Left cardiac atrium (tissue), 4 donors: ENCODE measurements at places on chromosomes 1 and 21. TPM values are rescaled to one million over a fixed set of nuclear protein-coding genes. Genes with fewer than 3 reads are reported as not detected.

DNA sequence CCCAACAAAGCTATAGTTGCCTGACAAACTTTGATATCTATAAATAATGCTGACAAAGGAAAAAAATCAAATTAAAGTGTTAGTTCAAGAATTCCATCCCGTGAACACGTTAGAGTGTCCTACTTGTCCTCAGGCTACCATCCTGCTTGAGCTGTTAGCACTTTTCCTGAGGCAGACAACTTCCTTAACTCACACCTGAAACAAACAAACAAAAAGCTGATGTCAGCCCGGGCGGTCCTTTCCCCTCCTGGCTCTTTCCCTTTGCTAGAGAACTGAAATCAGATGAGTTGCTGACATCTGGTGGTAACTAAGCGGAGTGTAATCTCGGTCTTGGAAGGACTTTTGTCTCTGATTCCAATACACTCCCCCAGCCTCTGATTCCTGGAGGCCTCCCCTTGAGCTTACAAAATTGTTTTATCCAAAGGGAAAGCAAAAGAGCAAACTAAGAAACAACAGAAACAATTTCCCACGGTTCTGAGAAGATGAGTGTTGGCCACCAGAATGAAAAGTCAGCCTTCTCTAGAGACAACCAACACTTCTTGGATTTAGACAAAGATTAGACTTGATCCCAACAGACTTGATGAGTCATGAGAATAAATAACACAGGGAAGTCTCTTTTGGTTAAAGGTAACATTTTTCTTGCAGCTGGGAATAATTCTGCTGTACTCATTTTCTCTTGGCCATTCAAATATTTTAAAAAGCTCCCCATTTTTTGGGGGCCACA lies 135.4 kb downstream of the PROX1 start:
- DNase-seq: no peak

DNA sequence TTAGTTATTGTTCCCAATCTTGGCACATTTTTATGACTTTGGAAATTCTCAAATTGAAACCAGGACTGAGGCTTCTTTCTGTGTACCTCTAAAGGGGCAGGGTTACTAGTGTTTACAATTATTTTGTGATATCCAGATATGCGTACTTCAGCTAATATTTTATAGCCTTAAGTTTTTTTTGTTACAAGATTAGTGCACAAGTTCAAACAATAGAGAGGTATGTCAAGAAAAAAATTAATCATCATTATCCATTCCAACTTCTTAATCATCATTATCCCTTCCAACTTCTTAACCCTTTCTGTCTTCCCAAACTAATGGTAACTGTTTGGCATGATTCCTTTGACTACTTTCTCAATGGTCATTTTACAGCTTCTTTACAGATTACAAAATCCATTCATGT lies 272.9 kb upstream of the C1orf105 start:
- DNase-seq: no peak

DNA sequence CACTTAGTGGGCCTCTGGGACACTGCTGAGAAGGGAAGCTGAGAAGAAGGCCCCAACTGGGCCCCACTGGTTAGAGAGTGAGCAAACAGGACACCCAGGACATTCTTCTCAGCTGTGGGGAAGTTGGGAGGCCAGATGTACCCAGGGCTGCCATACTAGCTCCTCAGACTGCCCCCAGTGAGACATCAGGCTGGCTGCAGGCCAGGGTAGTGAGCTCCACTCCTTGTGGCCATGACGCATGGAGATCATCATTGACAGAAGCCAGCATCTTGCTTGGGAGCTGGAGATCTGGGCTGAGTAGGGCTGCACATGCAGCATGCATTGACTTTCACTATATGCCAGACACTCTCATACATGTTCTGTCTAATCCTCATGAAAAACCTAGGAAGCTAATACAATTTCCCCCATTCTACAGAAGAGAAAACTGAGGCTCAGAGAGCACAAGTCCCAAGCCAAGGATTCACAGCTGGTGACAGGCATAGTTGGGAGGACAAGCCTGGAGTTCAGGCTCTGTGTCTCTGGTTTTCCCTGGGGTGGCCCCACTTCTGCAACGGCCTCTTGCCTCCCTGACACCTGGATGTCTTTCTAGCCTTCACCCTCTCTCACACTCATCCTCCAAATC lies 24.1 kb upstream of the MYCL start:
- no peak for DNase-seq

DNA sequence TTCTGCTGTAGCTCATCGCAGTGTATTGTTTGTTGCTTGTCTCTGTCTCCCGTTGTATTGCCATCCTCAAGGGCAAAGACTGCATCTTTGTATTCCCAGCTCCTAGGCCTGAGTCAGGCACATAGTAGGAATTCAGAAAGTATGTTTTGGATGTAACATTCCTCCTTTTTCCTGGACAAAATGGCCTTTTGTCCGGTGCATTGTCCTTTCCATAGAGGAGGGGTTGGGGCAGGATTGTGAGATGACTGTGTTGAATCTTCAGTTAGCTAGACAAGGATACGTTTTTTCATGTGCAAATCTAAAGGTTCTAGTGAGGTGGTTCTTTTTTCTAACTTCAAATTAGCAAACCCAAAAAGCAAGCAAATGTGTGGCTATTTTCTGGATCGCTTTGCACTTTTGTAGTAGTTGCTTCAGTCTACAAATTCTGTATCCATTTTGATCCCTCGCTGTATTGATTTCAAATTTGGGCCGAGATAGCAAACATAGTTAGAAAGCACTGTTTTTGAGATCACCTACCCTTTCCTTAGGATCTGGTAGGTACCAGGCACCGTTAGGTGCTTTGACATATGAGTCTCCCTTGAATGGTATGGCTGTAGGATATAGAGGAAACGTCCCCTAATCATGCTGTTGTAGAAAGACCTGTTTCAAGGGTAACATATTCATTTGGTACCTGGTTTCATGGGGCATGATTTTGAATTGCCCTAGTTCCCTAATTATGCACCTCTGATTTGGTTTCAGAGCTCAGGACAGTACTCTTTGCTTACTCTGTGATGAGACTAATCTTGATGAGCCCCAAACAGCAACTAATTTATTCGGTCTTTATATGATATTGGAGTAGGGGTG lies 1.2 kb downstream of the PPP1R8 start:
- no peak for DNase-seq

GRCh38 chr1:228037401-228038386 lies 30.9 kb downstream of the WNT3A start:
- DNase-seq: no peak

CRYAA gene
- total RNA-seq: not detected

DNA sequence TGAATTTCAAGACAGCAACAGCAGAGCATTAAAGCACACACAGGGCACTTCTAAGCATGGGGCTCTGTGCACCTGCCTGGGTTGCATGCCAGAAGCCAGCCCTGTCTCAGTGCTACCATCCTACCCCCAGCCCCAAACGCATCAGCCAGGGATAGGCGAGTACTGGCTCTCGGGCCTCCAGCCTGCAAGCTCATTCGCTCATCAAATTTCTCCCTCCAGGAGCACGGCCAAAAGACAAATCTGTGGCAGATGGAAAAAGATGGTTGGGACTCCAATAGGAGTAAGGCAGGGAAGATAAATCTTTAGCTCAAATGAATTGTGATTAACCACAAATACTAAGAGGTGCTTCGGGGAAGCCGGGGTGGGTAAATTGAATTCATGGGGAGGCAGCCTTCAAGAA lies 189.6 kb downstream of the KAZN start:
- DNase-seq: no peak

DNA sequence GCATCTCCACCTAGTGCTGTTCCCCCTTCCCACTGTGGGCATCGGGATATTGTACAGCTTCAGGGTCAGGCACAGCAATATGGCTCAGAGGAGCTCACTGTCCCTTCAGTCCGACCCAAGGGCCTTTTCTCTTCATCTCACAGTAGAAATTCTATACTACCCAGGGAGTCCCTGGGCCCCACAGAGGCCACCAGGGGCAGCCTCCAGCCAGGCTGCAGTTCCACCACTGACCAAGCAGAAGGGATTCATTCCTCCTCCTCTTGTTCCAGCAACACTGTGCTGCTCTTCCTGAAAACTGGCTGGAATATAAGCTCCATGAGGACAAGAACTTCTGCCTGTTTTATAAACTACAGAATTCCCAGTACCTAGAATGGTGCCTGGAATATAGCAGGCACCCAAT lies 70.5 kb downstream of the CD34 start:
- DNase-seq: no peak

DNA sequence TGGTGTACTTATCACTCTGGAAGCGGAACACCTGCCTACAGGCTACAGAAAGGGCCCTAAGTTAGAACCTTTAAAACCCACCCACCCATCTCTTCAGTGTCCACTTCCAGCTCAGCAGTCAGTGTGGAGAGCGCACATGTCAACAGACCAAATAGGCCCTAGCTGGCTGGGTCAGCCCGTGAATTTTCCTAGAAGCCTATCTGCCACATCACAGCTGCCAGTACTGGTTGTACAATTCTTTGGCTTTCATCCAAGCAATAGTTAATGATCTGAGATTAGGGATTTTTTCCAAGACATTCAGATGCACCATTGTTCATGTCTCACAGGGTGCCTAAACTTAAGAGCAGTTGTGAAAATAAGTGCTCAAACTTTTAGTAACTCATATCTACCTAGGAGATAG lies 197.1 kb downstream of the KCNK2 start:
- no peak for DNase-seq

AIDA gene
- total RNA-seq: 71.3 TPM

CNIH4 gene
- total RNA-seq: 32.3 TPM

OLFML2B gene
- total RNA-seq: 11.4 TPM

DNA sequence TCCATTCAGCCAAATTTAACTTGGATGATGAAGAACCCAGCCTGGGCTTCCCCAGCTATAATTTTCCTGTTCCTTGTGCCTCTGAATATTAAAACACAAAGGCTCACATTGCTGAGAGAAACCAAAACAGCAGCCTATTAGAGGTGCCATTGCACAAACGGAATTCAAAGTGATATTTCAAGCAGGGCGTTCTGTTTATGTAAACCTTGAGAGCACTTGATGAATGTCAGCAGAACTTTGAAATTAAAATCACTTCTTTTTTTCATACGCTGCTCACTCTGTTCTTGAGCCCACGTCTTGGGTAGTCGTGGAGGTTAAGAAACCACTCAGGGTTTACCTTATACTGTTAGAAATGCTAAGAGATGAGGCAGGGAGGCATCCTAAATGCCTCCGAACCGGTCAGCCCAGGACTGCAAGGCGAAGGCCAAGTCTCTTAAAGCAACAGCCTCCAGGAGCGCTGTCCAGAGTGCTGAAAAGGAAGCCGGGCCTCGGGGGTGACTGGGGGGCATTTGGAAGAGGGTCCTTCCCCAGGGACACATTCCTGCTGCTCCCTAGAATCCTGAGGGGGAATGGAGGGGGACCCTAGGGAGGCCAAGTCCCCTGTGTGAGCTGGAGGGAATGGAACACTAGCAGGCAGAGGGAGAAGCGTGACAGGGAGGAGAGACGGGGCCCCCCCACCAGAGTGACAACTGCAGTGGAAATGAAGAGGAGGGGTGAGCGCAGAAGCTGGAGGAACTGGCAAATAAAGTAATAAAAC lies 154.8 kb upstream of the VAMP3 start:
- peak; percentile 54 for DNase-seq

DNA sequence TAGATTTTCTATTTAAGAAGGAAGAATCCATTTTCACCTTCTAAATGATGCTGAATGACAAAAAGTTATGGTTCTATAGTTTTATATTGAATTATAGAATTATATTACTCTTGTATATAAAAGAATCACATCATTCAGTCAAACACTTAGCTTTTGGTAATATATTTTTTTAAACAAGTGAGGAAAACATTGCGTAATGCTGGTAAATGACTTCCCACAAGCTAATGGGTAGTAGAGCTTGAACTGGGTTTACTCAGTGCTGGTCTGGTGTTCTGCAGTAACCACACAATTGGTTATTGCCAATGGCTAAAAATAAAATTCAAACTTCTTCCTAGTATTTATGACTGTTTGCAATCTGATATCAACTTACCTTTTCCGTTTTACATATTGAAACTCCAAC lies 10.6 kb upstream of the GIPC2 start:
- DNase-seq: no peak

- peak; percentile 79 for DNase-seq
Measured at GRCh38 chr1:54312796-54313316, 93.3 kb downstream of the SSBP3 start.

- peak; percentile 45 for DNase-seq
Measured at GRCh38 chr1:25619101-25619890, 2.7 kb downstream of the MAN1C1 start.

GRCh38 chr1:24032981-24033380 lies 52.9 kb upstream of the SRSF10 start:
- DNase-seq: no peak

- DNase-seq: no peak
Measured at GRCh38 chr1:56202186-56202585, 377.2 kb downstream of the PLPP3 start.

DNA sequence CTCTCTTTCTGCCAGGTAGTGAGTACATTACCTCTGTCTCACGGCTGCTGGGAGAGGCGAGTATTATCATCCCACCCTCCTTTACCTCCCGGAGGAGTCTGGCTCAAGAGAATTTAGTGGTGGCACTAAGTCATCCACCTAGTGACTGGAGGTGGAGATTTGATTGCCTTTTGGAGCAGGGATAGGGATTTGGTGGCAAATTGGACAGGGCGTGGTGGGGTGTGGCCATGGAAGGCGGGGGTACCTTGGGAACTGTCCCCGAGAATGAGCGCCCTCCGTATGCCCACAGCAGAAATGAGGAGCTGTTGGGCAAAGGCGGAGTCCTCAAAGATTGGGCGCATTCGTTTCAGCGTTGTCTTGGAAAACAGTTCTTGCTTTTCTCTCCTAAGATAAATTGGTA lies 32.1 kb upstream of the HMGN1 start:
- no peak for DNase-seq

- DNase-seq: no peak
Measured at GRCh38 chr1:184504040-184504954, 117.5 kb downstream of the C1orf21 start.

- no peak for DNase-seq
Measured at GRCh38 chr1:243658594-243659105, 191.4 kb downstream of the AKT3 start.

RAB7B gene
- total RNA-seq: 4.5 TPM

- DNase-seq: no peak
Measured at GRCh38 chr21:35924714-35925301, 135.5 kb downstream of the SETD4 start.

SLC5A9 gene
- 0.15 TPM for total RNA-seq

- no peak for DNase-seq
Measured at GRCh38 chr1:99737016-99737415, 29.4 kb downstream of the FRRS1 start.

- DNase-seq: no peak
Measured at GRCh38 chr1:158818560-158818959, 12.6 kb upstream of the MNDA start.

KCNN3 gene
- total RNA-seq: 3.2 TPM

GRCh38 chr21:45111703-45112102 lies 37.3 kb downstream of the ADARB1 start:
- DNase-seq: peak; percentile 48

DNA sequence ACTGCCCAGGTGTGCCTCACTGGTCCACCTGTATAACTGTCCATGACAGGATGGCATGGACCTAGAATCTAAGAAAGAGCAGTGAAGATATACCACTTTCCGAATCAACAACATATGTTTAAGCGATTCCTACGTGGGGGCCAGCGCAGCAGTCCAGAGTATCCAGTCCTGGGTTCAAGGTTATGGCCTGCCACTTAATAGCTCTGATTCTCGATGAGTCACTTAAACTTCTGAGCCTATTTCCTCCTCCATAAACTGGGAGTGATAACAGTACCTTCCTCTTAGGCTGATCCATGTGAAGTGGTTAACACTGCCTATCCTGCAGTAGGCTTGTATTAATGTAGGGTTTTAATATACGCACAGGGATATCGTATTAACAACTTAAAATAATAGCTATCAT lies 2.8 kb downstream of the STPG1 start:
- DNase-seq: no peak

- DNase-seq: peak; percentile 80
Measured at GRCh38 chr1:228464487-228464983, 22.6 kb upstream of the RNF187 start.

SLFNL1 gene
- 0.37 TPM for total RNA-seq
